ENCODE measurements at places on chromosomes 7 and 10.

- no peak for DNase-seq
Measured at GRCh38 chr10:44911081-44911540, at the start of gene TMEM72. TMEM72 (plus strand) TSS chr10:44911337; CDS start chr10:44911513, 176 bp downstream.

DNA sequence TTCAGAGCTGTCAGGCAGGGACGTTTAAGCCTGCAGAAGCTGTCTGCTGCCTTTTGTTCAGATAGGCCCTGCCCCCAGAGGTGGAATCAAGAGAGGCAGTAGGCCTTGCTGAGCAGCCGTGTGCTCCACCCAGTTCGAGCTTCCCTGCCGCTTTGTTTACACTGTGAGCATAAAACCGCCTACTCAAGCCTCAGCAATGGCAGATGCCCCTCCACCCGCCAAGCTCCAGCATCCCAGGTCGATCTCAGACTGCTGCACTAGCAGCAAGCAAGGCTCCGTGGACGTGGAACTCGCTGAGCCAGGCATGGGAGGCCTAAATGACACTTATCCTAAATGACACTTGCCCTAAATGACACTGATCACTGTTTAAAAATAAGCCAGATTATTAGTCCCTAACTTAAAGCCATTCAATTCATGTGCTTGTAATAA, 6.8 kb upstream of the ASB15 start:
- no peak for DNase-seq

GRCh38 chr7:30176463-30177109, 41.8 kb downstream of the MTURN start:
- no peak for DNase-seq

- DNase-seq: no peak
Measured at GRCh38 chr10:20879136-20879535, 18.0 kb downstream of the NEBL start.

GRCh38 chr10:74190494-74190893, 39.5 kb downstream of the ADK start:
- no peak for DNase-seq

GRCh38 chr10:69327463-69328379, 49.4 kb downstream of the HK1 start:
- DNase-seq: no peak

DNA sequence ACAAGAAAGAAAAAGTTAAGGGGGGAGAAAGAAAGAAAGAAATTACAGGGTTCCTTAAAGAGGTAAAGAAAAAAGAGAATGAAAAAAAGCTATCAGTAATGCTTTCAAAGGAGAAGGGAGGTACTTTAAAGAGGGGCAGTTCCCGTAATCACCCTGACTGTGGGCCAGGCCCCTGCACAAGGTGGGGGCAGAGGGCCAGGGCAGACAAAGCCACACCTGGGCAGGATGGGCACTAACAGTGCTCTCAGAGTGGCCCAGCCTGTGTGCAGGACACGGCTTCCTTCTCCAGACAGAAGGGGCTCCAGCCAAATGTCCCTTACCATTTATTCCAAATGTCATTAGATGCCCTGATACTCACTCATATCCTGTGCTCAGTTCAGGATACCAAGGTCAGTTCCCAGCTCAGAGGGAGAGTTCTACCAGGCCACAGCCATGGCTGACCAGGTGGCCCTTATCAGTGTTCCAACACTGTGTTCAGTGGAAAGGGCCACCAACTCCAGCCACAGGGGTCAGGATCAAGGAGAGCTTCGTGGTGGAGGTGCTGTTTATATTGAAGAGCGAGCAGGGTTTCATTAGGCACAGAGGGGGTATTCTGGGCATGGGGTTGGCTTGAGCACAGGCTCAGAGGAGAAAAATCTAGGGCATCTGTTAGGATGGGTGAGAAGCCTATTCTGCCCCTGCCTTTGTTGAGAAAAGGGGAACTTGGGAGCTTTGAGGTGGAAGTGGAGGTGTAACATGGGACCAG, 29.9 kb downstream of the DPCD start:
- DNase-seq: no peak

GRCh38 chr10:42935466-42935865, 141.4 kb upstream of the RET start:
- no peak for DNase-seq
